CD14-positive monocyte (primary cell): ENCODE measurements at places on chromosomes 13 and 19. TPM values are rescaled to one million over a fixed set of nuclear protein-coding genes. Genes with fewer than 3 reads are reported as not detected.

CD209 gene
- 0.65 and 1.1 TPM in 2 replicates for polyA plus RNA-seq

IFNL1 gene
- not detected for polyA plus RNA-seq

RGS9BP gene
- polyA plus RNA-seq: 0.03 TPM in 1 of 2 replicates, not detected in the other

DNA sequence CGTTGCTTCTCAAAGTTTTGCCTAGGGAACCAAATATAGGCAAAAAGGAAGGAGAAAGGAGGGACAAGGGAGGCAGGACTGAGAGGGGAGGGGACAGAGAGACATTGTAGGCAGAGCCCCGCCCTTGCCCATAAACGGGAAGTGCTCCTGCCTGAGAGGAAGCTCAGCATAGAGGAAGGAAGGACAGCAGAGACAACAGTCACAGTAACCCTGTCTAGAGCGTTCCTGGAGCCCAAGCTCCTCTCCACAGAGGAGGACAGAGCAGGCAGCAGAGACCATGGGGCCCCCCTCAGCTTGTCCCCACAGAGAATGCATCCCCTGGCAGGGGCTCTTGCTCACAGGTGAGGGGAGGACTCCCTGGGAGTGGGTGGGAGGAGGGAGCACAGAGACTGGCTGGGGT, at the start of gene CEACAM21:
CEACAM21 (plus strand) TSS at position 169 of the 400 bp plus-strand sequence; CDS start at position 278, 109 bp downstream.
- DNase-seq: peak; percentile 86

DNA sequence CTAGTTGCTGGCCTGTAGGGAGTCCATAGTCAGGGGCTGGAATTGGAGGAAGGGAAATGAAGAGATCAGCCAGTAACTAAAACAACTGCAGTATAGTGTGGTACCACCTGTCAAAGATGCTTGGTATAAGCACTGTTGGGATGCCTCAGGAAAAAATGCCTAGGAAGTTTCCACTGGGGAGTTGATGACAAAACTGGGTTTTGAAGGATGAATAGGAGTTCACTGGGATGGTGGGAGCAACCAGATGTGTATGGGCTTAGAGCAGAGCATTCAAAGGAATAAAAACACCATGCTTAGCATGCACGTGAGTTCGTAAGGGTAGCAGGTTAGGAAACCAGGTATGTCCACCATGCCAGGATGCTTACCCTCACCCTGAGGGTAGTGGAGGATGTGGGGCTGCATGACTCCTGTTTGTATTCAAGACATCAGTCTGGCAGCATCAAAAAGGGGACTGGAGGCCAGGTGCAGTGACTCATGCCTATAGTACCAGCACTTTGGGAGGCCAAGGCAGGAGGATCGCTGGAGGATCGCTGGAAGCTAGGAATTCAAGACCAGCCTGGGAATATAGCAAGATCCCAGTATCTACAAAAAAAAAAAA, 7.1 kb downstream of the CATSPERD start:
- no peak for DNase-seq

DNA sequence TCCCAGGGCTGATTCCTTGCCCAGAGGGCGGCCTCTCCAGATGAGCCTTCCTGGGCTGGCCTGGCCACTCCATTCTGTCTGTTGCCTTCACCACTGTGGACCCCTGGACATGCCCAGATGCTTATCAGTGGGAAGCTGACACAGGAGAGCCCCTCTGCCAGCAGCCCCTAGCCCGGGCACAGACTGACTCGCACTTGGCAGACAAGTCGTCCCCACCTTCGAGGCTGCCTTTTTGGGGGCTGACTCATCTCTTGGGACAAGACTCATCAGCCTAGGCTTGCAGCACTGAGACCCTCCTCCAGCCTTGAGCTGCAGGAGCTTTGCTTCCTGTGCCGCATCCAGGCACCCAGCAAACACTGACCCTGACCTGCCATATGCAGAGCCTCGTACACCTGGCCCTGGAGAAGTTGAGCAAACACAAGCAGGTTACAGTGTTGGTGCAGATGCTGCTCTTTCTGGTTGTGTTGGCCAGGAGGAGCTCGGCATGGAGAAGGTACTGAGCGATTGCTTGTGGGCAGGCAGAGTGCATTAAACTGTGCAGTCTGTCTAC, 8.1 kb downstream of the CHST8 start:
- DNase-seq: no peak

- no peak for DNase-seq
Observed at GRCh38 chr19:33706631-33707030, 84.9 kb downstream of the CHST8 start.

DNA sequence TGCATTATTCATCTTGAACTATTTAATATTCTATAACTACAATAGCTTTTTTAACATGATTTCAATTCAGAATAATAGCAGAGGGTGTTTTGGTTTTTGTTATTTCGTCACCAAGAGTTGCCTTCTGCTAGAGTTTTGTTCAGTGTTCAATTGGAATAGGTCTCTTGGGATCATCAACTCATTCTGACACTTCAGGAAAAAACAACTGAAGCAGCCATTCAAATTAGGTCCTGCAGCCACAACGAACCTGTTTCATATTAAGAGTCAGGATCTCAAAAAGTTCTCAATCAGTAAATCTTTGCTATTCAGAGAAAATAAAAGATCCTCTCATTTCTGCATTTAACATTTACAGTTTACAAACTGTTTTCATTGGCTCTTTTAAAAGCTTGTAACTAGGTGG, 2.4 kb upstream of the CHAMP1 start:
- DNase-seq: no peak

GRCh38 chr13:29954082-29955028, 103.9 kb upstream of the UBL3 start:
- no peak for DNase-seq
